ENCODE measurements at places on chromosomes 5 and 9.

- no peak for DNase-seq
Observed at GRCh38 chr9:32574858-32575257, 1.9 kb upstream of the NDUFB6 start.

GRCh38 chr9:124437086-124437485 is 13.2 kb upstream of the ADGRD2 start:
- DNase-seq, result no peak

- no peak for DNase-seq
Observed at GRCh38 chr9:26462751-26463150, 429.9 kb downstream of the CAAP1 start.

DNA sequence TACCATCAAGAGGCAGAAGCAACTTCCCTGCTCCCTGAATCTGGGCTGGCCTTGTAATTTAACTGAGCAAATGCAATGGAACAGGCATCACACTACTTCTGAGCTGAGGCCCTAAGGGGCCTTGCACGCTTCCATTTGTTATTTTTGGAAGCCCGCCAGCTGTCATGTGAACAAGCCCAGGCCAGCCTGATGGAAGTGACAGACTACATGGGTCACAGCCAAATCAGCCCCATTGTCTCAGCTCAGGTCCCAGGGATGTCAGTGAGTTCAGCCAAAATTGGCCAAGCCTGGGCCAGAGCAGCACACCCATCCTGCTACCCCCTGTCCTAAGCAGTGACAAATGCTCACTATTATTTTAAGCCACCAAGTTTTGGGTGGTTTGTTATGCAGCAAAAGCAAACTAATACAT is 72.8 kb downstream of the PRRT1B start:
- DNase-seq, result no peak

- DNase-seq, result no peak
Observed at GRCh38 chr9:15915711-15916110, 362.9 kb downstream of the CCDC171 start.

DNA sequence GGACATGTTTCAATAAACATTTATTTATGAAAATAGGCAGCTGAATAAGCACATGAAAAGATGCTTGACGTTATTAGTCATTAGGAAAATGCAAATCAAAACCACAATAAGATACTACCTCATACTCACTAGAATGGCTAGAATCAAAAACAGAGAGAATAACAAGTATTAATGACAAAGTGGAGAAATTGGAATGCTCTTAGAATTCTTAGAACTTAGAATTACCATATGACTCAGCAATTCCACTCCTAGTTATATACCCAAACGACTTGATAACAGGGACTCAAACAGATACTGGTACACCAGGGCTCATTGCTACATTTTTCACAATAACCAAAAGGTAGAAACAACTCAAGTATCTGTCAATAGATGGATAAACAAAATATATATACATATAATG is 15.1 kb upstream of the TRIM36 start:
- no peak for DNase-seq

- no peak for DNase-seq
Observed at GRCh38 chr9:132795511-132796303, 82.4 kb downstream of the AK8 start.

- no peak for DNase-seq
Observed at GRCh38 chr5:5782402-5782801, 359.9 kb downstream of the ICE1 start.

DNA sequence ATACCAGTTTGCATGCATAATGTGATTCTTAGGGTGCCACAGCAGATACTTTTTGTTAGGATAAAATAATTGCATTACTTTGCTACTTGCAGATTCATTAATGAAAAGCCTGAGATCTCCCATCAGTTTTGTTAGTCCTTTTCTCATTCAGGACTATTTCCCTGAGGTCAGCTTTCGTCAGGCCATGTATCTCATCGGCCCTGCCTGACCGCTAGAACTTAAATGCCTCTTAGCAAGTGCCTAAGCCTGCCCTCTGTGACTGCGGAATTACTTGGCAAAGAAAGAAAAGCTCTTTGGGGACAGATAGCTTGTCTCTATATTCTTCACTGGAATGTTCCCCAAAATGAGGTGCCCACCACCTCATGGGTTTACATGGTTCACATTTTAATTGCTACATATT is 147.8 kb downstream of the KCTD16 start:
- no peak for DNase-seq

GRCh38 chr5:110726249-110727024 is at the start of gene TMEM232:
TSS of gene TMEM232 (minus strand) at chr5:110726671. CDS start at chr5:110667352, 59,319 bp downstream.
- DNase-seq, result no peak

- no peak for DNase-seq
Observed at GRCh38 chr9:126470241-126470993, 143.3 kb upstream of the LMX1B start.

DNA sequence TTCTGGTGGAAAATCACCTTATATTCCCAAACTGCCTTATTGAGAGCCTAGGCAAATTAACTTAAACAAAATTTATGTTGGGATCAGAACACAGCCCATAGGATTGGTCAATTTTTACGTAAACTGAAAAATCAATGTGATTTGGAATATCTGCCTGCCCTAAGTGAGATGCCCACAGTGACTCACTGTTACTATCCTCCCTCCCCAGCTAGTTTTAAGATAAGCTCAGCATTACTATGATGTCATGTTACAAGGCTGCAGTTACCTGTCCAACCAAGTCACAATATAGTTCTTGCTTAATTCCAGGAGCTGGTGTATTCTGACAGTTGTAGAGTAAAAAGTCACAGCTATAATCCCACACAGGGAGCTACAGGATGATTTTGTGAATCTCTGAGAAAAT is 23.1 kb downstream of the SKP1 start:
- DNase-seq, result no peak

DNA sequence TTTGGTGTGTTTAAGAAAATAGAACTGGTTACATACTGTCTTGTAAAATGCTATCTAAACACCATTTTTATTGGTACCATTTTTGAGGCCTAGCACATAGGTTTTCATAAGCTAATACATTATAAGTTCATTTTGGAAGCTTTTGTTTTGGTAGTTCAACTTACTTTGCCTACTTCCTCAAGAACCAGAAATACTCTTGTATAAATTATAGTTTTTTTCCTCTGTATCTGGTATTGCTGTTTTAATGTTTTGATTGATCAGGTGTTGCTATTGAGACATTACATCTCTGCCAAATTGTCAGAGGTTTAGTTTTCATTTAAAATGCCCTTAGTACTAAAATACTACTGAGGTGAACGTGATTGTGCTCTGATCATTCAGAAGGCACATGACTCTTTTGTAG is 90.6 kb upstream of the GRHPR start:
- DNase-seq, result no peak

Data from activated CD8-positive, alpha-beta memory T cell treated with anti-CD3 and anti-CD28 coated beads for 48 hours (primary cell).